ENCODE measurements at places on chromosomes 11 and 22. TPM values are rescaled to one million over a fixed set of nuclear protein-coding genes. Genes with fewer than 3 reads are reported as not detected.

Gene ACRV1
- not detected for total RNA-seq

Gene DDI1
- not detected for total RNA-seq

Gene PAX6
- not detected for total RNA-seq

Gene KRTAP5-9
- total RNA-seq, result 0.60 TPM

DNA sequence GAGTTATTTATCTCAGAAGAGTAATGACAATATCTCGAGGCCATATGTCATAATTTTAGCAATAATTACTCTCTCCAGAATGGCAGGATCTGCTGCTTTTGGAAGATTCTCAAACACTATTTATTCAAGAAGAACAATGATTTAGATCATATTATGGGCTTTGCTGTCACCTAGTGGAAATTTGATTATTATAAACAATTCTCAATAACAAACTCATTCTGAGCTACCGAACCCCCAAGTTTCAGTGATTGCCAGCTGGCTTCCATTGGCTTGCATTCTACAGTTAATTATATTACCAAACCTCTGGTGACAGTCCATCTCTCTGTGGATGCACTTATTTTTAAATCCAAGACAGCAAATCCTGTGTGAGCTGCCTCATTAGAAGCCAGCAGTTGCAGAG lies 27.9 kb upstream of the SLC36A4 start:
- H3K27ac ChIP-seq, result no peak overlapping the region
- no peak overlapping the region for H3K4me3 ChIP-seq
- no peaks in the 10 kb centered on the region for H3K27me3 ChIP-seq
- no peaks in the 10 kb centered on the region for H3K36me3 ChIP-seq
- DNase-seq, result no peak
- no peaks in the 10 kb centered on the region for H3K4me1 ChIP-seq

DNA sequence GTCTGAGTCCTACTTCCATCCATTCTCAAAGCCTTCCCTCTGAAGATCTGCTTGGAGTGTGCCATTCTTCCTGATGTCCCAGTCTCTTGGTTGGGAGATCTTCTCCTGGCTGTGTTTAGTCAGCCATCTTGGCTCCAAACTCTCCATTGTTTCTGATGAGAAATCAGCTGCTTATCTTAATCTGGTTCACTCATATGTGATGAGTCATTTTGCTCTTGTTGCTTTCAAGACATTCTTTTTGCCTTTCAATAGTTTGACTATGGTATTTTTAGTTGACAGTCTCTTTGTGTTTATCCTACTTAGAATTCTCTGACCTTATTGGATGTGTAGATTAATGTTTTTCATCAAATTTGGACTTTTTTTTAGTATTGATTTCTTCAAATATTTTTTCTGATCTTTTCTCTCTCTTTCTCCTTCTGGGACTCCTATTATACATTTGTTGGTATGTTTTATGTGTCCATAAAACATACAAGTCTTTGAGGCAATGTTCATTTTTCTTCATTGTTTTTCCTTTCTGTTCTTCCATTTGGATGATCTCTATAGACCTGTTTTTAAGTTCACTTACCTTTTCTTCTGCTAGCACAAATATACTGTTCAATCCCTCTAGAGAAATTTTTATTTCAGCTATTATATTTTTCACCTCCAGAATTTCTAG lies 77.2 kb upstream of the CLPB start:
- no peak overlapping the region for H3K4me3 ChIP-seq
- no peaks in the 10 kb centered on the region for H3K27me3 ChIP-seq
- H3K4me1 ChIP-seq, result no peaks in the 10 kb centered on the region
- no peak overlapping the region for H3K27ac ChIP-seq
- no peaks in the 10 kb centered on the region for H3K36me3 ChIP-seq
- no peak for DNase-seq

GRCh38 chr11:95920460-95921105 lies 3.3 kb downstream of the MTMR2 start:
- no peaks in the 10 kb centered on the region for H3K27me3 ChIP-seq
- DNase-seq, result no peak
- H3K36me3 ChIP-seq, result no peaks in the 10 kb centered on the region
- H3K27ac ChIP-seq, result no peak overlapping the region

- H3K4me1 ChIP-seq, result no peaks in the 10 kb centered on the region
- H3K27ac ChIP-seq, result no peak overlapping the region
- DNase-seq, result no peak
- H3K4me3 ChIP-seq, result no peak overlapping the region
Measured at GRCh38 chr11:124807201-124807600, 7.0 kb upstream of the MSANTD2 start.

DNA sequence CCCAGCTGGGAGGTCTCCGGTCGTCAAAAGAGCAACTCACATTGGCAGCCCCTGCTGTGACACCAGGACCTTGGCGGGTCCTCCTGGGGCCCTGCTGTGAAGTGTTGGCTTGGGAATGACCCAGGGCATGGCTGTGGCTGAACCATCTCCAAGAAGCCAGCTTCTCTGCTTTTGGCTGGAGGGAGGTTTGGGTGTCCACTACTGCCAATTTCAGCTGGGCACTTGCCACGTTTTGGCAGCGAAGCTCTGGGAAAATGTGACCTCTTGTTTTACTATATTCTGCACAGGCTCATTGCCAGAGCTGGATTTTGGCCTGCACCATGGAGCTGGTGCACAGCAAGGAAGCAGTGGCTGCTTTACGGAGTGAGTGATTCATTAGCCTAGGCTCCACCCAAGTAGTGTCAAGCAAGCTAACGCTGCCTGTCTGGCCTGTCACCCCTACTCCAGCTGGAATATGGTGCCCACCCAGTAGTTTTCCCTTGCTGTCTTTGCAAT lies 24.3 kb upstream of the SMCO4 start:
- H3K27me3 ChIP-seq, result no peaks in the 10 kb centered on the region
- DNase-seq, result no peak
- no peak overlapping the region for H3K27ac ChIP-seq
- no peak overlapping the region for H3K4me3 ChIP-seq
- peaks cover 5% of the 10 kb centered on the region for H3K4me1 ChIP-seq
